Motor neuron (in vitro differentiated cells): ENCODE measurements at places on chromosomes 7 and 10. TPM values are rescaled to one million over a fixed set of nuclear protein-coding genes. Genes with fewer than 3 reads are reported as not detected.

DNA sequence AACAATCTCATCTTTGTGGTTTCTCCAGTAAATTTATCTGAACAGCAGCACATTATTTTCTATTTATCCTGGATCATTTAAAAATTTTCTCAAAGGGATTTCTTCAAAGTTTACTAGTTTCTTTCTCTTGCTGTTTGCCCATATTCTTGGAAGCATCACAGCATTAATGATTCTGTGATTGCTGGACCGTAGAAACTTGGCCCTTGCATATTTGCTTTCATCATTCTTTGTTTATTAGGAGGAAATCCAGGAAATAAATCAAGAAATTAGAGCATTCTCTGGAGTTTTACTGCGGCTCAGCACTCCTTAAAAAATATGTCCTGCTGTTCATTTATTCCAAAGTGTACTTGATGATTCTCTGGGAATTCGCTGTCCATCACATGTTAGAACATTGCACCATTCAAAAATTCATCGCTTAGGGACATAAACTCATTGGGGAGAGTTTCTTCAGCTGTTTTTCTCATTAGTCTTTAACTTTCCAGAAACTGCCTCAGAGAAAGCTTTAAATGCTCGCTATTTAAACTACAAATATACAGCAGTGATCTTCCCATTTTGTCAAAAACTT lies 264.0 kb upstream of the CDC14C start:
- ATAC-seq, result no peak

- no peak for ATAC-seq
Observed at GRCh38 chr10:80168679-80169380, 36.3 kb downstream of the PLAC9 start.

DNA sequence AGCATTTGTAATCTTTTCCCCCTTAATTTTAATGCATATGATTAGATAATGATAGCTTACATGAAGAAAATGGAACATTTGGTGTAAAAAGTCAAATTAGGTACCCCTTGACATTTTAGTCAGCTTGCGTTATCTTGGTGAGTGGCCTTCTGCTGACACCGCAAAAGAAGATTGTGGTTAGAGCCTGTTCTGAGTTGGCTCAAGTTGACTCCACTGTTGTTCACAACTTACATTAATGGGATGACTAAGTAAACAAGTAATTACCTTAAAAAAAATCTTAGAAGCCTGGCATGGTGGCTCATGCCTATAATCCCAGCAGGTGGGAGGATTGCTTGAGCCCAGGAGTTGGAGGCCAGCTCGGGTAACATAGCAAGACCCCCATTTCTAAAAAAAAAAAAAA lies 24.2 kb downstream of the TRRAP start:
- ATAC-seq, result no peak

- peak; percentile 54 for ATAC-seq
Observed at GRCh38 chr10:58892031-58892531, 284.4 kb upstream of the PHYHIPL start.

GRCh38 chr7:374706-375311 lies 84.8 kb downstream of the FOXL3 start:
- no peak for ATAC-seq

- ATAC-seq, result no peak
Observed at GRCh38 chr7:104767826-104768536, 246.0 kb upstream of the KMT2E start.

GRCh38 chr10:10779511-10779910 lies 238.2 kb upstream of the CELF2 start:
- no peak for ATAC-seq

DNA sequence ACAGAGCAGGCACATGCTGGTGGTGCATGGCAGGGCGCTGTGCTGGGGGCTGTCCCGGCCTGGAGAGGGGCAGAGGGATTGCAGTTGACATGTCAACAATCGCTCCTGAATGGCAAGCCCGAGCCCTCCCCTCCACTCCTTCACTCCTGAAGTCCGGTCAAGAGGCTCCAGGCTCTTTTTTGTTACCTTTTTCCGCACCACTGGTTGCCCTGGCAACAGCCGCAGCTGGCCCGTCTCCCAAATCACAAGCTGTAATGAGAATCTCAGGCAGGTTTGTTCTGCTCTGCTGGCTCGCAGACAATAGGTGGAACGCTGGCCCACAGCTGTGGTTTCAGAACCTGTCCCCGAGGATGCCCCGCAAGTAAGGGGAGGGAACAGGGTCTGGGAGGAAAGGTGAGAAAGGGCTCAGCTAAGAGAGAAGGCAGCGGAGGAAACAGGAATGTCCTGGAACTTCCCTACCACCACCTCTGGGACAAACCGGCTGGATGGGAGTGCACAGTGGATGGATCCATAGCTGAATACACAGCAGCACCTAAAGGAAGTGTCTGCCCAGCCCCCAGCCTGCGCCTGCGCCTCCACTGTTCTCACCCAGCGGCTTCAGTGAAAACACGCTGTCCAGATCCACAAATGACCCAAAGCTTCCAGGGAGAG lies 58.9 kb downstream of the CALML3 start:
- peak; percentile 88 for ATAC-seq

GRCh38 chr7:144399946-144400345 lies 3.5 kb downstream of the NOBOX start:
- no peak for ATAC-seq

GRCh38 chr10:89241026-89241425 lies 10.5 kb downstream of the LIPA start:
- ATAC-seq, result no peak

AFAP1L2 gene
- 3.7 and 4.0 TPM in 2 replicates for total RNA-seq

SPAM1 gene
- 0.28 and 0.53 TPM in 2 replicates for total RNA-seq

PTPRN2 gene
- 7.6 TPM in 2 replicates for total RNA-seq
